D721Med (cell line): ENCODE measurements at places on chromosomes 6 and 20.

- DNase-seq = no peak
These were observed 69.9 kb downstream of the FYN start for GRCh38 chr6:111803371-111803770.

GRCh38 chr6:79338493-79338892 lies 104.0 kb upstream of the HMGN3 start:
- DNase-seq = no peak

- no peak for DNase-seq
These were observed 1100.6 kb upstream of the CITED2 start for GRCh38 chr6:140475086-140475485.

DNA sequence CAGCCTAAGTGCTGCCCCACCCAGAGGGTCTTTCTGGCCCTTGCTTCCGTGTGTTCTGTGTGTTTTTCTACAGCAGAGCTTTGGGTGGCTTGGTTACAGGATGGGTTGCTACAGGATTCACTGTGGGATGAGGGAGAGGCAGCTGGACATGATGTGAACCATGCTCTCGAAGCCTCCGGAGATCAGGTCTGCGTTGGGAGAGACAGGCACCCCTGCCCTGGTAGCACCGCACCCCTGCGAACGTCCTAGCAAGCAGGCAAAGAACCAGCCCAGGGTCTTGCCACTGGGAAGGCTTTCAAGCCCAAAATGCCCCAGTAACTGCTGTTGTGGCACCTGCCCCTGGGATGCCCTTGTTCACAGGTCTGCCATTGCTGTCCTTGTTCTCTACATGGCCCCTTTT lies 66.4 kb downstream of the IGF2R start:
- no peak for DNase-seq

DNA sequence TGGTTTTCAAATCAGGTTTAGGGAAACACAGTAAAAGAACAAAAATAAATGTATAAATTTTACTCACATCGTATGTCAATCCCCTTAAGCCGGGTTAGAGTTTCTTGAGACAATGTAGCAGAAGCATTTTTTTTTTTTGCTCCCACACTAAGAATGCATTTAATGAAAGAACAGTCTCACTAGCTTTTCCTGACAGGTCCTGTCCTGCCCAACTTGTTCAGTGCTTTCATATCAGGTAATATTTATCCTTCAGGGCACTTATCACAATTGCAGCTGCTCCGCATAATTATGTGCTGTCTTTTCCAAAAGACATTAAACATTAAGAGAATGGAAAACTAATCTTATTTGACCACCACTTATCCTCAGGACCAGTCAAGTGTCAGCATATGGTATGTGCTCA lies 632.0 kb downstream of the HTR1B start:
- no peak for DNase-seq

DNA sequence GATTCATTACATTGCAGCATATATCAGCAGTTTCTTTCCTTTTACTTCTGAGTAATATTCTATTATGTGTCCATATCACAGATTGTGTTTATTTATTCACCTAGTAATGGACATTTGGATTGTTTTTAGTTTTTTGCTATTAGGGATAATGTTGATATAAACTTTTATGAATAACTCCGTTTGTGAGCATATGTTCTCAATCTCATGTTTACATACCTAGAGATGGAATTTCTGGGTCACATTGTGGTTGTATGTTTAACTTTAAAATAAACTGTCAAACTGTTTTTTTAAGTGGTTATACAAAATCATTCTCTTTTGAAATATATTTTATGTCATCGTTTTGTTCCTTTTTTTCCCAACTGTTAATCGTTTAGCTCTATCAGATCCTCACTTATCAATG lies 311.6 kb downstream of the MMUT start:
- DNase-seq = no peak
